ENCODE measurements at places on chromosomes 1 and 21.

- DNase-seq: no peak
These were observed 163.1 kb upstream of the GRIK3 start for GRCh38 chr1:37197411-37197810.

GRCh38 chr1:238191170-238191569, 300.4 kb upstream of the ZP4 start:
- no peak for DNase-seq

- no peak for DNase-seq
These were observed 469.5 kb downstream of the MATN1 start for GRCh38 chr1:30253807-30254440.

DNA sequence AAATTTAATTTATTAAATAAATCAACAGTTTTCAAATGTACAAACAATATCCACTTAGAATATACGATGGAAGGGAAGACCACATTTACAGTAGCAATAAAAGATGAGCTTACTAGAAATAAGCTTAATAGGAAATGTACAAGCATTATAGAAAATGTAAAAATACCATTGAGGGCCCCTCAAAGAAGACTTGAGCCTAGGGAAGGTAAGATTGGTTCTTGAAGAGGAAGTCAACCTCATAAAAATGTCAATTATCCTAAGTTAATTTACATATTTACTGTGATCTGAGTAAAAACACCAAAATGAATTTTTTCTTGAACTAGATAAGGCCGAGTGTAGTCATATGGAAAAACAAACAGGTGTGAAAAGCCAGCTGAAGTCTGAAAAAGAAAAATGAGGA, 39.7 kb upstream of the TRIM67 start:
- no peak for DNase-seq

DNA sequence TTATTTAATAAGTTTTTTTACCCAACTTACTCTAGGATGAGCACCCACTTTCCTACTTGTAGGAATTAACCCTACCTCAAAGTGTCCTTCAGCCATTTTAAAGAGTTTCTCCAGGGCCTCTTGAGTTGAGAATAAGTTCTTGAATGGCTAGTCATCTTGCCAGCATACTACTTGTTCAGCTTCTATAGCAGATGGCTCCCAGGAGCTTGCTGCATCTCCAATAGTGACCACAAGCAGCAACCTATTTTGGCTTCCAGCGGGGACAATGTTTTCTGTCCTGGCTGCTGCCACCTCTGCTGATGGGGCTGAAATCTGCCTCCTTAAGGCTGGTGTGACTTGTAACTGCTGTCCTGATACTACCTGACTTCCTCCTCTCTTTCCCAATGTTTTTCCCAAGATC, 20.8 kb upstream of the PIK3R3 start:
- DNase-seq: no peak

DNA sequence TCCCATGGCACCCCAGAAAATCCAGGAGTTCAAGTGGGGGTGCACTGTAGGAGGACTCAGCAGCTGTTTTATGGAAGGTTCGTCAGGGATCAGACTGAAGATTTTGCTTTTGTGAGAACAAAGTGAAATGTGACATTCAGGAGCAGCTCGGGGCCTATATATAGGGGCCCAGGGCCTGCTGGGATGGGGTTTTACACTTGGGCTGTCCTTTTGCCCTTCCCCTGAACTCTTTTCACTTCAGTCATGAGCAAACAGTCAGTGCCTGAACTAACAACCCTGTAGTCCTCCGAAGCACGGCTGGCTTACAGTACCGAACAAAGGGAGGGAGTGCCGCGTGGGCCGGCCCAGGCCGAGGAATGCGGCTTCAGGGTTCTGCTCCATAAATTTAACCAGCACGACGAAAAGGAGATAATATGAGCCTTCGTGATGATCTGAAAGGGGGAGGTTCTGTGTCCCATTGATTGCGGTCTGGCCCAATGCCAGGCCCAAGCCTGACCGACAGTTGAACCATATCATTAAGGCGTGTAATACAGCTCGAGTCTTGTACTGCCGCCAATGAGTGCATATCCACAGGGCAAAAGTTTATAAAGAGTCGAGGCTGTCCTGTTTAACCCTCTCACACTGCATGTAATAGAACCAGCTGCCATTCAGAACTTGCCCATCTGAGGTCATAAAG, 139.9 kb downstream of the DHRS3 start:
- DNase-seq: peak; percentile 40

DNA sequence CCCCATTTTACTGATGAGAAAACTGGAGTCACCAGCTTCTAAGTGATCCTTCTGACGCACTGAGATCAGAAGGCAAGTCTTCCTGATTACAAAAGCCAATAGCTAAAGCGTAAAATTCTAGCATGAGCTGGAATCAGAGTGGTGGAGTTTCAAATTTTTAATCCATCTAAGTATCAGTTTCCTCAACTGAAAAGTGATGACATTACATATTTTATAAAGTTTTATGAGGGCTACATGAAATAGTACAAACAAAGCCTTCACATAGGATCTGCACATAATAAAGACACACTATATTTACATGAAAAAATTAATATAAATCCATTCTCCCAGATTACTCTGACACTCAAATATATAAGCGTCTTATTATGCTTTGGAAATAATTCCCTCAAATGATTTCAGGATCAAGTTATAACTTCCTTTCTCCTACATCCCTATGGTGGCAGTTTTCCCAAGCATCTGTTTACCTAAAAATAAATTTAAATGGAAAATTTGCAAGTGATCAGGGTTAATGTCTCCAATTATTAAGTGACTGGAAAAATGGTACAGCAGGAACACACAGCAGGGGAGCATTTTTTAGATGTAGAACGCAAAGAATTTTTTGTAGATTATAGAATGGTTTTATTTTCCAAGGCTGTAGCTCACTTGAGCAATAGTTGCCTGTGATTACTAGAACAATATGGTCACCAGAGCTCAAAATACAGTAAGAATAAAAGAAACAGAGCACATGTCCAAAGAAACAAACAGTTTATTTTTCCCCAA, 490.4 kb upstream of the C1orf87 start:
- no peak for DNase-seq

DNA sequence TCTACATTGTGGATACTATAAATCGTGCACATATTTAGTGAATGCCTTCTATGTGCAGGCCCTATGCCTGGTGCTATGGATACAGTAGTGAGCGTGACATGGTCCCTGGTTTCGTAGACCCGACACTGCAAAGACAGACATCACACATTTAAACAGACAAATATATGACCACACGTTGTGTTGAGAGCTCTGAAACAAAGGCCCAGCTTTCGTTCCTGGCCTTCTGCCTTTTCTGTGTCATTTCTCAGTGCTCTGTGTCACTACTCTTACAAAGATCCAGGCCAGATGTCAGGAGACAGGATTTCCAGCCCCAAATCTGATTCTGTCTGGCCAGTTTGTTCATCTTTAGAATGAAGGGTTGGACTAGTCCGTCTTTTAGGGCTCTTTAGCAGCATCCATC, 19.3 kb upstream of the TRABD2B start:
- no peak for DNase-seq

DNA sequence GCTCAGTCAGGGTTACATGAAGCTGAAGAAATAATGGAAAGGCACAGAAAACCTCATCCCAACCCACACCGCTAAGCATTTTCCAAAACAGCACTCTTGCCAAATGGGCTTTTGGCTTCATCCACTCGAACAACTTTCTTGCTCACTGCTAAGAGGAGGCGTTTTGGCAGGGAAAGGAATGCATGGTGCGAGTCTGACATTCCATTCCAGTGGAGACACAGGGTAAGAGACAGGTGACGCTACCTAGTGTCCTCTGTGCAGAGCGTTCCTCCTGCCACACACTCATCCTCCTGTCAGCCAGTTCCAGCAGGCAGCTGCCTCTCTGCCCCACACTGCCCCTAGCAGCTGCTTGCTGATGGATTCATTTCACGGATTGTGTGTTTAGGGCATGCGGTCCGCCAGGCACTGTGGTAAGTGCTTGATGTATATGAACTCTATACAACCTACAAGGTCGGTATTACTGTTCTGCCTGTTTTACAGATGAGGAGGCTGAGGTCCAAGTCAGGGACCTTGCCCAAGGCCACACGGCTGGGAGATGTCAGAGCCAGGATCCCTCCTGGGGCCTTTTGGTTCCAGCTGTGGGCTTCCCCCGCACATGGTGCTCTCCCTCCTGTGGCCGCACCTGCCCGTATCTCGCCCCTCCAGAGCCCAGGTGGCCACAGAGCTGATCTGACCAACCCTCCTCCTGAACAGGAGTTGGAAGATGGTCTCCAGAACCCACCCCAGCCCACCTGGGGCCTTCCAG, 25.7 kb upstream of the BACE2 start:
- DNase-seq: no peak

- DNase-seq: no peak
These were observed 108.5 kb downstream of the COP1 start for GRCh38 chr1:176098560-176098959.

DNA sequence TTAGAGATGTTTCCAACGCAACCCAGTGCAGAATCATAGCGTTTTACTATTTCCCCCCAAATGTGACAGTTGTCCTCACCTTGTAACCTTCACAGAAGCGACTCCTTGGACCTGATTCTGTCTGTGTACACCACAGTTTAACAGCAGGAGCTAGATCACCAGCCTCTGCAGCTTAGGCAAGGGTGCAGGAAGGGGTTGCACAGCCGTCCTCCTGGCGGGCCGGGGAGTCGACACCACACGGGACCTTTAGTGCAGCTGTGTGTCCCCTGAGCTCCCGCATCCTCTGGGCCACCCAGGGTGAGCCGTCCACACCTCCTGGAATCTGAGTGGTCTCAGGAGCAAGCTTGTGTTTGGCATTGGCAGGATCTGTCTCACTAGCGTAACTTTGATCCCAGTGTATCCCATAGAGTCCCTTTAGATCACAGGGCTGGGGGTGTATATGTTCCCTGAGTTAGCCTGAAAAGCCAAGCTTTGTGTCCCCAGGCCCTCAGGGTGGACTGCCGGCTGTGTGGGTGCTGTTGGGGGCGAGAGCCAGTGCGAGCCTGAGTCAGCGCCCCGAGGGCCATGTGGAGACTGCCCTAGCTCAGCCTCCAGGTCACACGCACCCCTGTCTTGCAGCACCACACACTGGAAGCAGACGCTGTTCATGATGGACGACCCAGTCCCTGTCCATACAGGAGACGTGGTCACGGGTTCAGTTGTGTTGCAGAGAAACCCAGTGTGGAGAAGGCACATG, 27.5 kb downstream of the PRMT2 start:
- DNase-seq: no peak

DNA sequence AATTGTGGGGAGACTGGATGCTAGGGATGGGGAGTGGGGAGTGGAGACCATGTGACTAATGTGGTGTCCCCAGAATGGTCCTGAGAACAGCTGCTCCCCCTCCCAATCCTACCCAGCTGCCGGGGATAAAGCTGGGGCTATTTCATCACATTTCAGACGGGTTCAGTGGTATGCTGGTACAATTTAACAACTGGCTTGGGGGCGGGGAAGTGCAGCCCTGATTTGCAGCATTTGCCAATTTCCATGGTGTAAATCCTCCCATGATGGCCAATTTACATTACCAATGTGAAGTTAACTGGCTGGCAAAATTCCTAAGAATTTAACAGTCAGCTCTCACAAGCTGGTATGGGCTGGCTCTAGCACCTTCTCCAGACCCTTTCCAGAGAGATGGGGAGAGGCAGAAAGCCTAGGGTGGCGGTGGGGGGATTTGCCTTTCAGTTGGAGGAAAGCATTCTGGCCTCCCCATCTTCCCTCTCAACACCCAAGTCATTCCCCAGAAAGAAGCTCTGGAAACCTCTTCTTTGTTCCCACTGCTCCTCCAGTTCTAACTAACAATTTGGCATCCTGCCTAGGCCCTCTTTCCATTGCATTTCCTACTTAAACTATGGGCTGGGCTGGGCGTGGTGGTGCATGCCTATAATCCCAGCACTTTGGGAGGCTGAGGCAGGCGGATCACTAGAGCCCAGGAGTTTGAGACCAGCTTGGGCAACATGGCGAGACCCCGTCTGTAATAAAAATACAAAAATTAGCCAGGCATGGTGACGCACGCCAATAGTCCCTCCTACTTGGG, 11.3 kb upstream of the ADGRB2 start:
- no peak for DNase-seq

DNA sequence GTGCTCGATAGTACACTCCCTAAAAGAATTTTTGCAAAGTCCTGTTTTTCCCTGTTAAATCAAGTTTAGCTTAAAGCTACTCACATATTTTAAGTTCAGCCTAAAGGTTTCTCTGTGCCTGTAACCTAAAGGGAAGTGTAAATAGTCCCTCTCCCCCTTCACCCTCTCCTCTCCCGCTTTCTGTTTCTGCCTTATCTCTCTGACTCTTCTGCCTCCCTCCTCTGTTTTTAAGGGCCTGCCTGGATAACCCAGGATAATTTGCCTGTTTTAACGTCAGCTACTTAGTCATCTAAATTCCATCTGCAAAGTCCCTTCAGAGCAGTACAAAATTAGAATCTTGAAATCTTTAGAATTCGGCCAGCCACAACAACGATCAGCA, 92.6 kb downstream of the NID1 start:
- DNase-seq: no peak

Measured in NCI-H1436 (cell line).